ENCODE measurements at places on chromosomes 11 and 22.

DNA sequence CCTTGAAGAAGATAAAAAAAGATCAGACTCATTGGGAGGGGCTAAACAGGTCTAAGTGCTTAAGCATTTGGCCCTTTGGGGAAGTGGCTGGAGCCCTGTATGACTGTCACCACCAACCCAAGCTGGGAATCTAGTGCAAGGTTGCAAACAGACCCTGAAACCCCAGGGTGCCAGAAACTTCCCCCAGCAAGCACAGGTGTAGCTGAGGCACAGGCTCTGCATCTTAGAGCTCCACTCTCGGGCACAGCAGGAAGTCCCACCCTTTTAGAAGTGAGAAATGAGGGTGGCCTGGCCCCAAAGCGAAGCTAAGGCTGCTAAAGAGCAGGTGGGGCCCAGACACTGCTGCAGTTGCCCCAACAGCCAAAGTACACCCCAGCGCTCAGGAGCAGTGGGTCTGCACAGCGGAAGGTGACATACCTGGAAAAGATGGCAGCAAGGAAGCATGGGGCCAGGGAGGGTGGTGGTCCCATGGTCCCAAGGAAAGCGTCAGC, 5.8 kb upstream of the KDM2A start:
- DNase-seq, result no peak

- DNase-seq, result no peak
Measured at GRCh38 chr11:116533186-116533825, 239.5 kb downstream of the BUD13 start.

DNA sequence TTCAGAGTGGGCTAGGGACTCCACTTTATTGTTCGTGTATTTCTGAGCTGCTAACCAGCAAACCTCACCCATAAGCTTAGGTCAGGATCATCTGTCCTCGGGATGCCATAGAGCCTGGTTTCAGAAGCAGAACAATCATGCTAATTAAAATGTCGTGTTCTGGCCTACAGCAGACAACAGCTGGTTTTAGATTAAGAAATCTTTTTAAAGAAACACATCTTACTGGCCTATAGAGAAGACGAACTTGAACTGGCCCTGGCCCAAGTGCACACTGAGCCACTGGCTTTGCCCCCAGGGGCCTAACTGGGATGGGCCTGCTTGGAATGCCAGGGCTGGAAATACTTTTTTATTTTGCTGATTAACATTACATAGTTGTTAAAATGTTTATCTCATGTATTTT, 63.2 kb downstream of the ALX4 start:
- no peak for DNase-seq

- DNase-seq, result no peak
Measured at GRCh38 chr11:85809863-85810262, 1.1 kb downstream of the SYTL2 start.

DNA sequence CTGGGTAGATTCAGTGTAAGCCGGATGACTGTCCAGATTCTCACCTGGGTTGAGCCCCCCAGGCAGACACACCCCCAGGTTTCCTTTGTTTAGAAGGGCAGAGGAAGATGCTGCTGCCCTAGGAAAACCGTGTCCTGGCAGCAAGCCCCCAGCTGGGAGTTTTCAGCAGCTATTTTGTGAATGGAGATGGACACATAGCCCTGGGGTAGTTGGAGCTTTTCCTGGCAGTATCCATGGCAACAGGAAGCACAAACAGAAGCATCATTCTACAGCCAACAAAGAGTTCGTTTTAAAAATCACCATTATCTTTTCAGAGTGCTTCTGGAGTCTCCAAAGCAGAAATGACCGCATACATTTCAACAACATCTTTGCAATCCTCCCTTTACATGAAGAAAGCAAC, 245.5 kb downstream of the BRD1 start:
- DNase-seq, result no peak

DNA sequence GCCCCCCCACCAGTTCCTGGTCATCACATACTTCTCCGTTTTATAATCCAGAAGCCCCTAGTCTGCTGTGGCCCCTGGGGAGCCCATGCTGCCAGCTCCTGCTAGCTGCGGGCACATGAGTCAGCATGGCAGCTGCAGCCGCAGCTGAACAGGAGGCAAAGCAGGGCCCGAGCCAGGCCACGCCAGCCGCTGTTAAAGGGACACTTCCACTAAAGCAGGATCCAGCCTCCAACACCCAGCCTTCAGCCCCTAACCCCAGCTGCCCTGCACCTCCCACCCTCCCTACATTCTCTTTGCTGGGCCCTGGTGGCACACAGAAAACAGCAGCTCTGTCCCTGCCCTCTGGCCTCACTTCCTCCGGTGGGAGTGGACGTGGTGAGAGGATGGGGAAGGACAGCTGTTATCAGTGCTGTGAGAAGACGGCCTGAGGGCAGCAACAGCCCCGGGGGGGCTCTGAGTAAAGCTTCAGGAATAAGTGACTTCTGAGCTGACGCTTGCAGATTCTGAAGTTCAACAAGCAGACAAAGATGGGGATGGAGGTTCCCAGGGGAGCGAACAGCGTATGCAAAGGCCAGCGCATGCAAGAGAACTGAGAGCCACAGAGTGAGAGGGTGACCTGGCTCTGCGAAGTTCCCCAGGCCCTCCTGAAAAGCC, 688 bp upstream of the LRRC74B start:
- DNase-seq, result no peak

- DNase-seq, result no peak
Measured at GRCh38 chr11:59144096-59144495, 1.4 kb downstream of the FAM111A start.

GRCh38 chr22:25758316-25758715, 16.3 kb downstream of the MYO18B start:
- no peak for DNase-seq

GRCh38 chr11:11119917-11120316, 233.1 kb downstream of the CSNK2A3 start:
- no peak for DNase-seq

DNA sequence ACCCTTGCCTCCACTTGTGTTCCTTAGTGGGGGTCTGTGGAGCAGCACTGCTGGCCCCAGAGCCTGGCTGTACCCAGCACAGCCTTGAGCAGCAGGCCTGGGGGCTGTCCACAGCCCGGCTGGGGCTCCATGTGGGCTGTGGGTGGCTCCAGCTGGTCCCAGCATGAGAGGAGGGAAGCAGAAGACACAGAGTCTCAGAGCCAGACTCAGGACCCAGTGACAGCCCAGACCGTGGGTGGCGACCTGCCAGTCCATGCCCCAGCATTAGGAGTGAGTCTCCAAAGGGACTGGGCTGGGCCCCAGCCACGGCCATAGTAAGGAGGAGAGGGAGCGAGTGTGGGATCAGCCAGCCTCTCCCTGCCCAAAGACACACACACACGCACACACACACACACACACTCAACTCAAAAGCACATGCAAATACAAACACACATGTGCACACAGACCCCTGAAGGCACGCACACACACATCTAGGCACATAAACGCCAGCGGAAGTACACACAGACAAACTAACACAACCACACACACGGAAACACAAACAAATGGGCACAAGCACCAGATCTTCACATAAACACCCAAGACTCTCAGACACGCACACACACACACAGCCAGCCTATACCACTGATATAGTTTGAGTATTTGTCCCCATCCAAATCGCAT, 16.7 kb upstream of the LRRC10B start:
- DNase-seq, result no peak

GRCh38 chr11:104852811-104853210, 45.4 kb downstream of the CASP12 start:
- DNase-seq, result no peak

DNA sequence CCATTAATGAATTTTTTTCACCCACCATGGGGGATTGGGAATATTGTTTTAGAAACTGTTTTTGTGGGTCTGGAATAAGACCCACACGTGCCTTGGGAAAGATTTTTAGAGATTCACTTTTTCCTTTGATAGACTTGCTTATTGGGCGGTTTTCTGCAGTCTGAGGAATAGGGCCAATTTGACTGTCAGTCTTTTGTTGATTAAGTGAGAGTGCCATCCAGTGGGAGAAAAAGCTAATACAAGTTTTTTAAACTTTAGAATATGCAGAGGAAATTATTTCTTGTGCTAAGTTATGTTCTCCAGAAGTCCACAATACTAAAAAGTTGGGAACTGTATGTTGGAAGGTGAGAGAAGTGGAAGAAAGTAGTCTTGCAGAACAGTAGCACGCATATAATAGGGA, 56.1 kb downstream of the PRMT3 start:
- DNase-seq, result no peak

GRCh38 chr11:1087279-1087960, 12.7 kb downstream of the MUC2 start:
- DNase-seq, result no peak

GRCh38 chr11:76787271-76787670, 4.1 kb downstream of the TSKU start:
- no peak for DNase-seq

DNA sequence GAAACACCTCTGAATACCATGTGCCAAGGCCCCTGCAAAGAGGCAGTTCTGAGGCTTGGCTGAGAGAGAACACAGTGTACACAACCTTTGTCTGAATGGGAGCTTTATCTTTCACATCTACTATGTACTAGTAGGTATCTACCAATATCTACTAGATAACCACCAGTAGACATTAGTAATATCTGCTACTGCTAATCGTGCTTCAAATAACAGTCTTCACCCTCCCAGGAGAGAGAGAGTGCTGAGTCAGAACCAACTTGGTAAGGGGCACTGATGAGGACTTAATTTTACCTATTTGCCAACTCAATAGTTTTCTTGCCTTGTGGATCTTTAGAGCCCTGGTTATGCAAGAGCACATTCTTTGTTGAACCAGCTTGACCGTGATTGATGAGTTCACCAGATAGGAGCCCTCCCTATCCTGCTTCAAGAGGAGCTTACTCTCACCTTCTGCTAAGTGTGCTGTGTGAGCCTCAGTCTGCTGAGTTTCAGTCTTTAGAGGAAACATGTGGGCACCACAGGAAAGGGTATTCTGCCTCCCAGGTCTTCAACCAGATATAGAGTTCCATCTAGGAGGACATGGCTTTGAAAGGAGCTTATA, 967.5 kb downstream of the NTM start:
- no peak for DNase-seq

DNA sequence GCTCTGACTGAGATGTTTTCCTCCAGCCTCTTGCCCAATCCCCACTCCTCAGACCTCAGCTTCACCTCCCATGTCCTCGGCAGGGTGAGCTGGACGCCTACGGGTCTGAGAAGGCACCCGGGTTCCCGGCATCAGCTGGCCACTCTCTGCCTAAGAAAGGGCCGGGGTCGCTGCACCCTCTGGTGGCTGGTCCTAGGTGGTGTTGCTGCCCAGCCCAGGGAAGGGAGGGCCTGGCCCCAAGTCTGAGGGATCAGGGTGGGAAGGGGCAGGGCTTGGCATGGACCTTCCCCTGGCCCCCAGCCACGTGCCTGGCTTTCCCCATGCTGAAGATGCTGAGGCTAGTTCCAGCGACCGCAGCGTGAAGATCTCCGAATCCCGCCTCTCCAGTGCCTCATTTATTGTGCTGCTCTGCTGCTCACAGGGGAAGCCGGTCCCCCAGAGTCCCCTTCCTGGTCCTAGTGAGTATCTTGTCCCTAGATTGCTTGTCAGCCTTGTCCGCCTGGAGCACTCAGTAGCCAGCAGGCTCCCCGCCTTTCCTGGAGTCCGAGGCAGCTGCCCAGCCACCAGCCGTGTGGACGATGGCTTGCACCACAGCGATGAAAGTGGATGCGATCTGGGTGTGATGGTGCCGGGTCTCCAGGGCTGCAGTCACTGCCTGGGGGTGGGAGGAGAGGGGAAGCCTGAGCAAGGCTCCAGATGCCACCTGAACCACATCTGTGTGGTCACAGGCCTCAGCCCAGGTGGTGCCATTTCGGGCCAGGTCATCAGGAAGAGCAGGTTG, 2.9 kb upstream of the GGT5 start:
- DNase-seq, result peak; percentile 26

GRCh38 chr22:19527321-19527721, 3.1 kb upstream of the CLDN5 start:
- no peak for DNase-seq

DNA sequence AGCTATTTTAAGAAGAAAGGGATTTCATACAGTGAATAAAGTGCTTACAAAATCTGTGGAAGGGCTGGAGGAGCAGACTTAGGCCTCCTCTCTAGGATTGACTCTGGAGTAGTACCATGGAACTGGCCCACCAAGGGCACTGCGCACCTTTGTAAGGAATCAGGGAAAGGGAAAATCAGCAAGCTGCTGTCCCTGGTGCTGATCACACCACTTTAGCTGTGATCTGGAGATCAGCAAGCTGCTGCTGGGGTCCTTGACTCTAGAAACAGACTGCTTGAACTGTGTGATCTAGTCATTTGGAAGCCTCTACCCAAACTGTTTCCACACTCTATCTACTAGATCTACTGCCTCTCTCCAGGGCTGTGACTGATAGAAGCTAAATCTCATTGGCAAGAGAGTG, 18.4 kb upstream of the TECTA start:
- DNase-seq, result no peak

DNA sequence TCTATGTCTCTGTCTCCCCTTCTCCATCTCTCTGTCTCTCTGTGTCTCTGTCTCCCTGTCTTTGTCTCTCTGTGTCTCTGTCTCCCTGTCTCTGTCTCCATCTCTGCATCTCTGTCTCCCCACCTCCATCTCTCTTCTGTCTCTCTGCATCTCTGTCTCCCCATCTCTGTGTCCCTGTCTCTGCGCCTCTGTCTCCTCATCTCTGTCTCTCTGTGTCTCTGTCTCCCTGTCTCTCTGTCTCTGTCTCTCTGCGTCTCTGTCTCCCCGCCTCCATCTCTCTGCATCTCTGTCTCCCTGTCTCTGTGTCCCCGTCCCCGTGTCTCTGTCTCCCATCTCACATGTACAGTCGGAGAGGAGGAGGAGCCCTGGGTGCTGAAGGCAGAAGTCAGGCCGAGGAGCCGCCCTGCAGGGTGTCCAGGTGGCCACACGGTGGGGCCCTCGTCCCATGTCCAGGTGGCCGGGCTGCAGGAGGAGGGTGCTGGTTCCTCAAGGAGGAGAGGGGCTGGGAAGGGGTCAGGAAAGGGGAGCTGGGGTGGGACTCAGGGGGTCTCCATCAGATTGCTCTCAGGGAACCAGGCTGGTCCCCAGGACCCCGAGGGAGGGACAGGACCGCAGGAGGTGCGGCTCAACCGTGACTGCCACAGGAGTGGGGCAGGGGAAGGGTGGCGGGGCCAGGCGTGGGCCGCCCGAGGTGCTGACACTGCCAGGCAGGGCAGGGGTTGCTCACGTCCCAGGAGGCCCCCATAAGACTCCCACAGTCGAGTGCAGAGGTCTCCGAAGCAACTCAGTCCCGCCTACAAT, 25.6 kb upstream of the TH start:
- DNase-seq, result peak; percentile 45

DNA sequence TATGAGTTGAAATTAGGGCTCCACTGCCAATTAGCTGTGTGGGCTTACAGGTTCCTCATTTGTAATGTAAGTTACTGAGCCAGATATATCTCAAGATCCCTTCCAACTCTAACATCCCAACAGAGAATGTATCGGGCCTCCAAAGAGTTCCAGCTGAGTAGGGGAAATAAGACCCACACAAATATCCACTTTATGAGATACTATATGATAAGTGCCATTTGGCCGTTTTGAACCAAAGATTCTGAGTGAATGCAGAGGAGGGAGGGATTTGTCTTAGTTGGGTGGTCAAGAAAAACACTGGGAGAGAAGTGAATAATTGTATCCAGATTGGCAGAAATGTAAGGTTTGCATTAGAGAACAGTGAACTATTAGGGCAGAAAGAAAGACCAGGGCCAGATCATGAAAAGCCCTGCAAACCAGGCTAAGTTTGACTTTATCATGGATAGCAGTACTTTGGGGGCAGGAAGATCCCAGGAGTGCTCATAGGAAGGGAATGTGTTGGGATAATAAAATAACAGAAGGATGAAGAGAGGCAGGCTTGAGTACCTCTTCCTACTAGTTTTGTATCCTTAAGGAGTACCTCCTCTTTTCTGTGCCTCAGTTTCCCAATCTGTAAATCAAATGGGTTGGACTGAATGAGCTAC, 63.9 kb downstream of the RPL27A start:
- DNase-seq, result no peak
